ENCODE measurements at places on chromosomes 3 and 15.

DNA sequence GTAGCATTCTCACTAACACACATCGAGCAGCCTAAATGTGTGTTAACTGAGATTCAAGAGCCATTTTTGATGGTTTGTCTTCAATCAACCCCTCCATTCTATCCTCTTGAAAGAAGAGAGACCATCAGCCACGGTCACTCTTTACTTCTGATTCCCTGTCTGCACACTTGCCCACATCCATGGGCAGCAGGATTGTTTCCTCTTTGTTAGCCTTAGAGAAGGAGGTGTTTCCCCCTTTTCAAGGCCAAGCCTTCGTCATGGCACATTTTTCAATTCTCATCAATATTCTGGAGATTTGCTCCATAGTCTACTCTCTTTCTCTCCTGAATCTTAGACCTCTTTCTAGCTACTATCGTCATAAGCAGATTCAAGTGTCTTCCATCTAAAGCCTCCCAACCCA, 522.4 kb upstream of the NAALADL2 start:
- DNase-seq = no peak

DNA sequence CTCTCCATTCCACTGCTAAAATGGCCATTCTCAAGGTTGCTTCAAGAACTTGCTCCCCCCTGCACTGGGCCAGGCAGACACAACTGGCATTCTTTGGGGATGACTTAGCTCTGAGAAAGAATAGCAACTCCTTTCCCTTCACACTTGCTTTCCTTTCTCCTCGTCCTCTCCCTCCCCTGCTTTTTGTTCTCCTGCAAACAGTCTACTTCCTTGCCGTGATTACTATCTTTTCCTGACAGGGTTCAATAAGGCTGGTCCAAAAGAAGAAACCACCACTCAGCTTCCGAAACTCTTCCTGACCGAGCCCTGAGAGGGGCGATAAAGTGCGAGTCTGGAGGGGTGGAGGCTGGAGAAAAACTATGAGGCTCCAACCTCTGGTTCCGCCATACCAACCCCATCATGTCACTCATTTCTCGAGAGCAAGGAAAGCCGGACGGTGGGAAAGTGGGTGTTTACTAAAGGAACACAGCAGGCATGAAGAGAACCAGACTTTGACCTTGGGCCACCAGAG, 5.0 kb downstream of the AMOTL2 start:
- DNase-seq = no peak

GRCh38 chr3:115156046-115156654, 9.1 kb upstream of the ZBTB20 start:
- DNase-seq = no peak

DNA sequence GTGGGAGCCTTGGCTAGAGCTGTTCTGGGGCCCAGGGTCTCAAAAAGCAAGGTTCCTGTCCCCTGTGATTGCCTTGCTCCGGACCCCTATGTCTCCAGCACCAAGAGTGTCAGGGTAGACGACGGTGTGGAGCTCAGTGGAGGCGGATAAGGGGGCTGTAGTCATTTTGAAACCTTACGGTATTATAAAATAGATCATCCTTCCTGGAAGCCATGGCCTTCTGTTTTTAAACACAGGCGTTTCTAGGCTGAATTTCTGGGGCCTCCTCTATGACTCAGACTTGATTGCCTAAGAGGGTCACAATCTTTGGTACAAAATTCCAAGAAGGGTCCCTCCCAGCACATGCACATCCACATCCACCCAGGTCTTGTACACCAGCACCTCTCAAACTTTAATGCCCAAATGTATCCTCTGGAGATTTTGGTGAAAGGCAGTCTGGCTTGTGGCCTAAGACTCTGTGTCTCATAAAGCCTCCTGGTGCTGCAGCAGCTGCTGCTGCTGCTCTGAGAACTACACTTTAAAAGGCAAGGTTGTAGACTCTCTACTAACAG, 70.5 kb upstream of the XCR1 start:
- DNase-seq = peak; percentile 62

GRCh38 chr3:134352031-134352671, 22.1 kb downstream of the AMOTL2 start:
- no peak for DNase-seq

DNA sequence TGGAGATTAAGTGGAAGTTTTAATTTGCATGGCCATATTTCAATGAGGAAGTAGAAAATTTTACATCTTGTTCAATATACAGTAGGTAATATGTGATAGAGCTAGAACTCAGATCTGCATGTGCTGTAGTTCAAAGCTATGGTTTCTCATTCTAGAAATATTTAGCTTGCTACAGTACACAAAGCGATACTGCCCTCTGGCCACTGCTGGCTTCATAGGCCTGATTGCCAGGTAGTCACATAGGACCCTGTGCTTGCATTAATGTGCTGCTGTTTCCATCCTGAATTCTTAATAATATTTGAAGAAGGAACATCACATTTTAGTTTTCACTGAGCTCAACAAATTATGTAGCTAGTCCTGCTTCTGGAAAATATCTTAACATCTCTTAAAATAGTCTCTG, 87.0 kb downstream of the PLSCR2 start:
- DNase-seq = no peak

GRCh38 chr3:101813817-101814440, 34.9 kb downstream of the NXPE3 start:
- DNase-seq = peak; percentile 39

GRCh38 chr15:82680200-82681102, 29.2 kb downstream of the AP3B2 start:
- DNase-seq = no peak

DNA sequence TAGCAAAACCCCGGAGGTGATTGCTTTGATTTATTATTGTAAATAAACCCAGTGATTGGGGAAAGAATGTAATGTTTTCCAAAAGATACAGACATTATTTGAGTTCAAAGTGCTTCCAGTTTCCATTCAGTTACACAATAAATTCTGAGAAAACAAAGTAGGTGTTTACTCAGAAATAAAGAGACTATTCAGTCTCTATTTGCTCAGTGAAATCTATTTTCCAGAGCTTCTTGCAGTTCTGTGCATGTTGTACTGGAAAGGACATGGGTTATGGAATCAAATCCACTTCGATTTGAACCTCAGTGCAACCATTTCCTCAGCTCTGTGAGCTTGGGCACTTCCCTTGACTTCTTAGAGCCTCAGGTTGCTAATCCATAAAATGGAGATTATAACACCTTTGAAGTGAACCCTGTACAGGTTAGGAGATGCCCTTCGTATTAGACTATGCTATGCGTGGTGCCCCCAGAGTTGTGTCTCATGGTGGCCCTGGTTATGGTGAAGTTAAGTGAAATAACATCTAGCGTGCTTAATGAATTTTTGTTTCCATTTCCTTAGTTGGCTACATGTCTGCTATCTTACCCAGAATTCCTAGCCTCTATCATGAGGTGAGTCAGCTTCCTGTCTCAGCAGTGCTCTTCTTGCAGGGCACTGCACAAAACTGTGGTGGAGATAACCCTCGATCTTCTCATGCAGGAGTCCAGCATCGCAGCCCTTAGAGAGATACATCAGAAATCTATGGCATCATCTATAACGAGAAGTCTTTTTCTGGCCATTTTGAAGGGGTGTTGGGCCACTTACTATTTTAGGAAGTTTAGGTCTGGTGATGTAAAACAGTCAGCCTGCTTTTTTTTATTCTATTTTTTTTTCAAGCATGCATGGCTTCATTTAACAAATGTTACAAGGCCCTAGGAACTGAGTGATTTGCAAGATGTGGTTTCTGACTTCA, 97.7 kb downstream of the RPL39L start:
- no peak for DNase-seq

DNA sequence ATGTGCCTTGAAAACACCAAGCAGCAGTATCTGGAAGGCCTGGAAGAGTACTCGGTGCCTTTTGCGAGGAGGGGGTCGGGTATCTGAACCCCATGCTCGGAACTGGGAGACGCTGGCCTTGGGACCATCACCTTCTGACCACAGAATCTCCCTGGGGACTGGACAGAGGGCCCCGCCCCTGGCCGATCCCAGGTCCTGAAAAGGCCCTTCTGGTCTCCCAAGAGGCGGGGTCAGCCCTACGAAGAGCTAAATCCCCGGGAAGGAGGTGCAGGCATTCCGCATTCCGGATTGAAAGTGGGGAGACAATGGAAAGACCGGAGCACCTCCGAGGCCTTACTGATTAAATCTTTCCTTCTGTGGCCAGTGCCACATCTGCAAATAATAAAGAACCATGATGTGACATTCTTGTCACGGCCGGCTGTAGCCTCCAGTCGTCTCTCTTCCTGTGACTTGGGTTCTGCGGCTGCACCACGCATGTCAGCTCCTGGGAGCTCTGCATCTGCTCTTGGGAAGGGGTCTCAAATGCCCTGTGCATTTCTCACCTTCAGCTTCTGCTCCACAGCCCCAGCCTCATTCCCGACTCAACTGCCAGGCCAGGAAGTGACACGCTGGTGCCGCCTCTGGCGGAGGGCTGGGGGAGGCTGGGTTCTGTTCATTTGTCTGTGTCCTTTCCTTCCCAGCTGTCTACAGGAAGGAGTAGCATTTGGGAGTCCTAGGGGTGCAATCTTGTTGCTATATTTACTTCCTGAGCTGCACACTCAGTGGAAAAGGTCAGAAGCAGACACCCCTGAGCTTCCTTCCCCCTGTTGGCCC, 173.5 kb downstream of the KLF13 start:
- peak; percentile 28 for DNase-seq

GRCh38 chr15:31235311-31236183, 91.1 kb upstream of the KLF13 start:
- no peak for DNase-seq

GRCh38 chr3:114351822-114352145, 58.0 kb downstream of the TIGIT start:
- no peak for DNase-seq

GRCh38 chr3:191070762-191071403, 128.2 kb upstream of the OSTN start:
- no peak for DNase-seq

DNA sequence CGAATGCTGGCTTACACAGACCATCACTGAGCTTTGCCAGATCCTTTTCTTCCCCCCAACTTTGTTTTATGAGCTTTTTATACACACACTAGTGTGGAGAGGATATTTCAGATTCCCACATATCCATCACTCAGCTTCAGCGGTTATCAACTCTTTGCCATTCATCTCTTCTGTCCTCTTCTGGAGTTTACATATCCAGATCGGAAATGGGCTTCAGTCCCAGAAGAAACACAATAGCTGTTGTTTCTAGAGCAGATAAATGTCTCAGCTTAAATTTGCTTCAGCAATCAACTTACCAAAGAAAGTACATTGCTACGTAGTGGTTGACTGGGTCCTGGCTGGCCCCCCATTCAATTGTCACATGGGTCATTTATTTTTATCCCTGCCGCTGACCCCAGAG, 185.9 kb upstream of the BHLHE40 start:
- no peak for DNase-seq

DNA sequence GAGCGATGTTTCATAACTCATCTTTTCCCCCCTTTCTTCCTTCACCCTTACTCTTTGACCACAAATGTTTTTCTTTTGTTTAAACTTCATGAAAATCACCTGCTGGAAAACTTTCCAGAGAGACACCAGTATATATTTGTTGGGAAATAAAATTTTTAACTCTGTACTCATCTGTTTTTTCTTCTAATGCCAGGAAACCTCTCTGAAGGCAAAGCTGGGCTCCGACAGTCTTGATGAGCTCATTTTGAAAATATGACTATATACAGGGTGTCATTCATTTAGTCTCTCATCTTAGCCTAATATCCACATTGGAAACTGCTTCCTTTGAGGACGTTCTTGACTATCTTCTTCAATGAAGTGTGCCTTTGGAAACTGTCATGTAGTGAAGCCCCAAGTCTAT, 339.6 kb upstream of the ROBO2 start:
- DNase-seq = no peak

- DNase-seq = no peak
Measured at GRCh38 chr3:13332158-13332557, 88.0 kb downstream of the NUP210 start.

DNA sequence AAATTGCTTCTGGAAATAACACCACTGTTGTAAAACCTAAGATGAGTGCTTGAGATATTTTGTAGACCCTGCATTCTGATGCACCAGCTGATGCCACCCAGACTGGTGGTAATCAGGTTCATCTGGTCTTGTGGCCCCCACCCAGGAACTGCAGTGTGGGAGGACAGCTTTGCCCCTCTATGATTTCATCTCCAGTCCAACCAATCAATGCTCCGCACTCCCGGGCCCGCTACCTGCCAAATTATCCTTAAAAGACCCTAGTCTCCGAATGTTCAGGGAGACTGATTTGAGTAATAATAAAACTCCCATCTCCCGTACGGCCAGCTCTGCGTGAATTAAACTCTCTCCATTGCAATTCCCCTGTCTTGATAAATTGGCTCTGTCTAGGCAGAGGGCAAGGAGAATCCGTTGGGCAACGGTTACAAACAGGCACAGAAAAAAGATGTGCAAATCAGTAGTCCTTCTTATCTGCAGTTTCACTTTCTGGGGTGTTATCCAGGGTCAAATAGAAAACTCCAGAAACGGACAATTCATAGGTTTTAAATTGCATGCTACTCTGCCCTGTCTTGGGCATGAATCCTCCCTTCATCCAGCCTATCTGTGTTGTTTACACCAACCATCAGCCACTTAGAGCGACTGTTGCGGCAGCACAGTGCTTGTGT, 29.2 kb upstream of the TRPM1 start:
- DNase-seq = no peak

DNA sequence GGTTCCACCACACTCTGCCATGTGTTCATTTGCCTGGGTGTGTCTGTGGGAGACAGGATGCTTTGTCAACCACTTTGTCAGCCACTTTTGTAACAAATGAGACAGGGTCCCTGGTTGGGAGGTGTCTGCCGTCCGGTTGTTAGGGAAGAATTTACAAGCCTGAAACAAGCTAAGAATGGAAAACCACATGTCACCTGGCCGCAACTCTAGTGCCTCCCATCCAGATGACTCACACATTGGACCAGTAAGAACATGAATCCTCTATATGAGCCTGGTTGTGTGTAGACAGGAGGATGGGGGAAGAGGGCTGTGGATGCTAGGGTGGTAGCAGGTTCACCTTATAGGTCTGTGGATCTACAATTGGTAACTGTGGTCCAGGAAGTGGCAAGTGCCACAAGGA, 335.3 kb downstream of the CLSTN2 start:
- DNase-seq = no peak

DNA sequence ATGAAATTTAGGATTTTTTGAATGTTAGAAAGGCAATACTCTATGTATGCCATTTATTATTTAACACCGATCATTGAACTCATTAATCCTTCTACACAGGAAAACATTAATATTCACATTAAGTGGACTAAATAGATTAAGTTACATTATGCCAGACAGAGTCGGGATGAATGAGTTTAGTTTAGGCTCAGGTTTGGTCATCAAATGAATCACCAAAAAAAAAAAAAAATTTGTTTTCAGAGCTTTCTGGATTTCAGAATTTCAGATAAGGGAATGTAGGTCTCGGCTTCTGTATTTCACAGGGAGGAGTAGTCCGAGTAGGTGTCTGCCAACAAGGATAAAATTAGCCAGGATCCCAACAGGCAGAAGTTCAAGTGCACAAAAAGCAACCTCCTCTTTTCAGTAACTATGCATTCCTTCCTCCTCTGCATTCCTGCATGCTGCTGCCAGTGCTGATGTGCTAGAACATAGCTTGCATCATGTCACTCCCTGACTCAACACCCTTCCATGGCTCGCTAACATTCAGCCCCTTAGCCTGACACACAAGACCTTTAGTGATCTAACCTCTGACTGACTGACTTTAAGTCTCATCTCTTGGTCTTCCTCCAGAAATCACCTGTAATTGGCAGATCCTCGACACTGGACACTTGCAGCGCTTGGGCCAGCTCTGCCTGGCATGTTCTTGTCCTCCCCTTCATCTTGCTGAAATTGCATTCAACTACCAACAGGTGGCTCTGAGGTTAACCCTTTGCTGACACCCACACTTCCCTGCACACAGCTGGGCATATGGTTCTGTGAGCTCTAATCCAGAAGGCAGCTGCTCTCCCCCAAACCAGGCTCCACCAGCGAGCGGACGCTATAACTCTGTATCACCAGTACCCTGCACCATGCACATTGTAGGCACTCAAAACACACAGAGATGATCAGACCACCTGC, 145.4 kb upstream of the PROK2 start:
- peak; percentile 65 for DNase-seq

All from AG08395 (cell line).